ENCODE measurements at places on chromosomes 1 and 21.

DNA sequence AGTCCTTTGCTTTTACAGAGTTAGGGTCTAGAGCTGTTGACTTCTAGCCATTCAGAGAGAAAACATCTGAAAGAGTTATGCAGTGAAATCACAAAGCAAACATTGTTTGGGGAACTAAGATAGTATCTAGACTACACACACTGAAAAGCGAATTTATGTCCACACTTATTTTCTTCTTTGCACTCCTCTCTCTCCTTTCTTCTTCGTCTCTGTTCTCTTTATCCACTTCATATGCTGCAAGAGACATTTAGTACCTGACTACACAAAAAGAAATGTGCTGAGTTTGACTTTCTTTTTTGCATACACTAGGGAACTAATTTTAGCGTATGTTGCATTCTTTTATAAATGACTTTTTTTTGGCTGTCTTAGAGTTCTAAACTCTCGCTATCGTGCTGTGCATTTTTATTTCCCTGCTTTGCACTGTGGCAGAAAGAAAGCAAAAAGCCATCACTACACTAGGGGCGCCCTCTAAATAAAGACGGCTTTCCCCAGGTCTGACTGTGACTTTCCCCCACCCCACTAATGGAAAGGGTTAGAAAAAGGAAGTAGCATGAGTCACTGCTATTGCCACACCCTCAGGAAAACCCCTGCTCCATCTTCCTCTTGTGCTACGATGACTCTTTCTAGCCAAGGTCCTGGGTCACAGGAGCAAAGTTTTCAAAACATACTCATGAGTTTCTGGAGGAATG is 65.7 kb downstream of the MAP3K7CL start:
- no peak overlapping the region for H3K4me3 ChIP-seq
- H3K27me3 ChIP-seq, result no peaks in the 10 kb centered on the region
- no peaks in the 10 kb centered on the region for H3K4me1 ChIP-seq
- no peak overlapping the region for H3K27ac ChIP-seq
- no peaks in the 10 kb centered on the region for H3K36me3 ChIP-seq
- DNase-seq, result peak; percentile 72

DNA sequence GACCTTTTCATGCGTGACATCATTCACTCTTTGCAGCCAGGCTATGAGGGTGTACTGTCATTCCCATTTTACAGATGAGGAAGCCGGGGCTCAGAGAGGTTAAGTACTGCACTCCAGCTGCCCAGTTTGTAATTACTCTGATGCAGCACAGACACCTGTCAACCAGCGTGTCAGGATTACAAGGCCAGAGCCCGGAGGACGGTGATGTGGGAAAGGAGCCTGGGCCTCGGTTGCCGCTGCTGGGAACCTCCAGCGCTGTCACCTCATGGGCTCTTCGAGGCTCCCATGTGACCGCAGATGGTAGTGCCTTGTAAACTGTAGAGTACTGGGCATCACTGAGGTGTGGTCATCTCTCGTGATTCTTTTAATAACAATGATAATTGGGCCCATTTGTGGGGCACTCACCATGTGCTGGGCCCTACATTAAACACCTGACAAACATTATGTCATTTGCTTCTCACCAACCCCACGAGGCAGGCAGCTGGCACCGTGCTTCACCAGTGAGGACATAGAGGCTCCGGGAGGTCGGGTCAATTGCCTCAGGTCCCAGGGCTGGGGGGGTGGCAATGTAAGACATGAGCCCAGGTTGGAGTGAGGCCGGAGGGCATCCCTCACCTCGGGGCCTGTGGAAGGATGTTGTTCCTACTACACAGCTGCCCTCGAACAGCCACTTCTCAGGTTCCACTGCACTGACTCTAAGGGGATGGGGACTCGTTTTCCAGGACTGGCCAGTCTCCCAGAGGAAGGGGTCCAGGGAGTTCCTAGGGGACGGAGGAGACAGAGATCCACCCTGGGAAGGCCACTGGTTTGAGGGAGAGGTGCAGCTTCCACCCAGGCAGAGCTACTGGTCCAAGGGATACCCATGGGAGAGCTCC is 42.8 kb upstream of the PADI1 start:
- no peak for DNase-seq
- no peak overlapping the region for H3K4me3 ChIP-seq
- H3K36me3 ChIP-seq, result no peaks in the 10 kb centered on the region
- no peaks in the 10 kb centered on the region for H3K27me3 ChIP-seq
- peaks cover 3% of the 10 kb centered on the region for H3K4me1 ChIP-seq

- no peaks in the 10 kb centered on the region for H3K27me3 ChIP-seq
- no peaks in the 10 kb centered on the region for H3K36me3 ChIP-seq
- H3K27ac ChIP-seq, result no peak overlapping the region
- H3K4me3 ChIP-seq, result no peak overlapping the region
- peak; percentile 88 for DNase-seq
These were observed 1.6 kb downstream of the KCNE1 start for GRCh38 chr21:34510148-34511142.

- no peaks in the 10 kb centered on the region for H3K36me3 ChIP-seq
- H3K27me3 ChIP-seq, result no peaks in the 10 kb centered on the region
- H3K27ac ChIP-seq, result no peak overlapping the region
These were observed 5.6 kb downstream of the RXRG start for GRCh38 chr1:165439330-165439729.

GRCh38 chr1:234842726-234843641 is 233.0 kb upstream of the IRF2BP2 start:
- H3K4me1 ChIP-seq, result no peaks in the 10 kb centered on the region
- H3K4me3 ChIP-seq, result no peak overlapping the region
- no peaks in the 10 kb centered on the region for H3K27me3 ChIP-seq
- no peak overlapping the region for H3K27ac ChIP-seq

DNA sequence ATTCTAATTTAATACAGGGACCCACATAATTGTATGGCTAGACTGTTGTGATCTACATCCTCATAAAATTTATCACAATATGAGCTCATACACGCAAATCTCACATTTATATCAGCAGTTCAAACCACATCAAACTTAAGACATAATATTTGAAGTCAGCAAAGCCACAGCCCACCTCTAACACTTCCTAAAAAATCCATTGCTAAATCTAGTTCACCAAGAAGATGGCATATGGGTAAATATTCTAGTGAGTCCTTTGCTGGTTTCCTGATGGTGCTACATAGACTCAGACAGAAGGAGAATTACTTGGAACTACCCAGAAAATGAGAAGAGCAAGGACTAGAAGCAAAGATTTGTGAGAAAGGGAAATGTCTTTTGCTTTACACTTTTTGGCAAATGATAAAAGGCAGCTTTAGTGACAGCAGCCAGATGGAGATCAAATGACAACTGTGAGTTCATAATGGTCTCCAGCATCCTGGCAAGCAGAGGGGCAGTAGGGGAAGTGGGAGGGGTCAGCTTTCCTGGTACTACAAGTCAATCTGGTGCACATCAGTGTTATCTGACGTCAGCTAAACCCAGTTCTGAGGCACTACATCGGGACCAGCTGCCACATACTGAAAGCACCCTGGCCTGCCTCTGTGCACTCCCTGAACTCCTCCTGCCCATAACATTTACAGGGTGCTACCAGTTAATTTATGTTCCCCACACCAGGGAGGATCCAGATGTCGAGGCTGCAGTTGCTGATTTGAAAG is 10.6 kb upstream of the GADD45A start:
- no peak overlapping the region for H3K27ac ChIP-seq
- DNase-seq, result no peak
- no peaks in the 10 kb centered on the region for H3K4me1 ChIP-seq
- H3K36me3 ChIP-seq, result no peaks in the 10 kb centered on the region
- H3K4me3 ChIP-seq, result no peak overlapping the region

DNA sequence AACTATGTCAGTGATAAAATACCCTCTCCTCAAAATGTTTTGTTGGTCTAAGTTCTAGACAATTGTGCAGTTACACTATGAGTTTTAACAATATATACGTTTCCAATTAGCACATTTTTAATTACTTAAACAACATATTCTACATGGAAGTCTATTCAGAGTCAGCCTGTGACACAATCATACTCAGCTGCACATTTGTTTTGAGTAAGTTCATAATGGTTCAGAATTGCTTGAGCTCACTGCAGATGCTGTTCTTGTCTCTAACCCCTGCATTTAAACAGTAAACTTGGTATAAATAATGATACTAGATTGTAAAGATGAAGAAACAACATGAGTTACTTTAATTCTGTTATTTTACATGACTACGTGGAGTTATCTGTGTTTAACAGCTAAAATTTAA is 30.6 kb downstream of the CDKN2C start:
- no peak overlapping the region for H3K4me3 ChIP-seq
- no peaks in the 10 kb centered on the region for H3K4me1 ChIP-seq
- no peaks in the 10 kb centered on the region for H3K36me3 ChIP-seq
- DNase-seq, result no peak
- H3K27ac ChIP-seq, result no peak overlapping the region

DNA sequence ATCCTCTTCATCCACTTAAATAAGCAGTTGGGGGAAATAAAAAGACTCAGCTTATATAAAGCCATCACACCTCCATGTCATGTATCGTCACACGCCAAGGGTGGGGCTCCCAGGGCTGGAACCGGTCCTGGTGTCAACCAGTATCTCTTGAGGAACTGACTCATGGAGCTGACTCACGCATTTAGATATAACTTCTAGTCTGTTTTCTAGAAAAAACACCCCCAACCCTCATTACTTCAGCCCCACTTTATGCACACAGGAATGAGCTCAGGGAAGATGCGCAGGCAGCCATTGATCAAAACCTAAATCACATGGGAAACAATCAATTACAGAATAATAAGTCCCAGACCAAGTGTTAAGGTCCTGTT is 6.9 kb upstream of the IL22RA1 start:
- H3K27me3 ChIP-seq, result no peaks in the 10 kb centered on the region
- H3K4me1 ChIP-seq, result peaks cover 9% of the 10 kb centered on the region
- H3K27ac ChIP-seq, result no peak overlapping the region
- DNase-seq, result no peak
- H3K4me3 ChIP-seq, result no peak overlapping the region

GRCh38 chr1:27633640-27634176 is 1.3 kb downstream of the FGR start:
- no peak overlapping the region for H3K27ac ChIP-seq
- DNase-seq, result no peak
- H3K36me3 ChIP-seq, result no peaks in the 10 kb centered on the region
- H3K27me3 ChIP-seq, result peaks cover 18% of the 10 kb centered on the region

- H3K4me1 ChIP-seq, result no peaks in the 10 kb centered on the region
- no peak overlapping the region for H3K27ac ChIP-seq
- DNase-seq, result no peak
- no peaks in the 10 kb centered on the region for H3K36me3 ChIP-seq
- H3K4me3 ChIP-seq, result no peak overlapping the region
These were observed 82.9 kb downstream of the STUM start for GRCh38 chr1:226631229-226632000.

- H3K4me1 ChIP-seq, result no peaks in the 10 kb centered on the region
- H3K4me3 ChIP-seq, result no peak overlapping the region
- H3K27me3 ChIP-seq, result no peaks in the 10 kb centered on the region
- no peaks in the 10 kb centered on the region for H3K36me3 ChIP-seq
These were observed 62.7 kb upstream of the ATP1B1 start for GRCh38 chr1:169043823-169044222.

GRCh38 chr1:89821322-89822108 is 683 bp downstream of the LRRC8D start:
- peak overlapping the region; percentile 63 for H3K27ac ChIP-seq
- no peaks in the 10 kb centered on the region for H3K27me3 ChIP-seq
- peak overlapping the region; percentile 77 for H3K4me3 ChIP-seq
- H3K36me3 ChIP-seq, result no peaks in the 10 kb centered on the region
- H3K4me1 ChIP-seq, result peaks cover 3% of the 10 kb centered on the region

- no peak overlapping the region for H3K4me3 ChIP-seq
- DNase-seq, result no peak
- H3K27me3 ChIP-seq, result no peaks in the 10 kb centered on the region
- H3K36me3 ChIP-seq, result no peaks in the 10 kb centered on the region
These were observed 512.5 kb upstream of the LRRC7 start for GRCh38 chr1:69055194-69055593.

DNA sequence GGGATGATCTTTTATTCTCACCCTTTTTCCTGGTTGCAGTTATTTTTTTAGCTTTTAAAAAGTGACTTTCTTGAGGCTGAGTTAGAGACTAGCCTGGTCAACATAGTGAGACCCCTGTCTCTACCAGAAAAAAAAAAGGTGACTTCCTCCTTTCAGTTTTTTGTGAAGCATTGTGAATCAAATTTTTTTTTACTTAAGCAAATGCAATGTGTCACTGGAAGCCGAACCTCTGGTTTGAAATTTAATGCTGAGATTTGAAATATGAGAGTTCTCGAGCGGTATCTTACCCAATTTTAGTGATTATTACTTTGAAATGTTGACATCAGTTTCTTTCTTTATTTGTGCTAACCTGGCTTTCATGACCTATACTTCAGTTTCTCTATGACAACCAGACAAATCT is 3.6 kb downstream of the CAP1 start:
- no peaks in the 10 kb centered on the region for H3K36me3 ChIP-seq
- peaks cover 3% of the 10 kb centered on the region for H3K4me1 ChIP-seq
- DNase-seq, result no peak
- no peaks in the 10 kb centered on the region for H3K27me3 ChIP-seq

All from mesendoderm (in vitro differentiated cells).